ENCODE measurements at places on chromosomes 4 and X.

DNA sequence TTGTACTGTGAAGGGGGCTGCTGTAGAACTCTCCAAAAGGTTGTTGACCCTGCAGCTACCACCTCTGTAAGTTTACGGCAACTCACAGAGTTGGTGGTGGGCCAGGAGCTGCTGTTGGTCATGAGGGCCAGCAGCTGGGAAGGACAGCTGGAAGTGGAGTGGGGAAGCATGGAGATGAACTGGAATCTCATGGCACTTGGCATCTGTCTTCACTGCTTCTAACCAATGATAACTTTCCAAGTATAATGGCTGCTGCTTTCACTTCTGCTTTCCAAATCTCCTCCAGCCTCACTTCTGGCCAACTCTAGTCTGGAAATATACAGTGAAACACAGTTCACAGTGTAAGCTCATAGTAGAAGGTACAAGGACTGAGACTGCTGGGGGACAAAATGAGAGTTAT, 126.5 kb upstream of the INTU start:
- DNase-seq = no peak

- DNase-seq = no peak
Observed at GRCh38 chrX:23118890-23119527, 119.2 kb downstream of the DDX53 start.

DNA sequence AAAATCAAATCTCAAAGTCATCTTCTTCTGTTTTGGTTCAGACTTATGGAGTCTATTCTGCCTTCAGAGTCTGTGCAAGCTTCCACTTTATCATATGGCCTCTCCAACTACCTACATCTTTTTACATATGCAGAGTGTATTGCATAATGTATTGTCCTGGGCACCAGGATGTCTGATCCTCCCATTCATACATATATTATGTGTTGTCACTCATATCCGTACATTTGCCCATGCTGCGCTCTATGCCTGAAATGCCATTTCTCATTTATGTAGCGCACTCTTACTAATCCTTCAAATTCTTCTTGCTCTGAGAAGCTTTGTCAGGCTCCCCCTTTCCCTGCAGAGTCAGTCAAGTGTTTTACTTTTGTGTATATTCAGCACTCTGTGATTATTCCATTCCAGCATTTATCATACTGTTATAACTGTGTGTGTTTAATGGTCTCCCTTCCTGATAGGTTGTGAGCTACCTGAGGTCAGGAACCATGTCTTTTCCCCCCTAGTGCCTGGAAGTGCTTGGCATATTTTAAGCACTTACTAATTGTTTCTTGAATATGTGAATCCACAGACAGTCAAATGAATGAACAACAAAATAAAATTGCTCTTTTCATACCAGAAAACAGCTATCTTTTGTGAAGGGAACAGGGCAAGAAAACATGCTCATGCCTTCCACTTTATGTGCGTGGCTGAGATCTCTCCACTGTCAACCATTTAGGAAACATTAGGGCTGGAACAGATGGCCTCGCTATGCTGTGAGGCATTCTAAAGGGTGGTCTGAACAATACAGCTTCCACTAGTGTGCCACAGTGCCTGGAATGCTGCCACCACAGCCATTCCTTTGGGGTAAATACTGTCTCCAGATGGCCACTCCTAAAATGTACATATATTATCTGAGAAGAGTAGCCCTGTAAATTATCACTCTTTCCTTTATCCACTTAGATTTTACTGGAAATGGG, 81.8 kb downstream of the GLUD2 start:
- no peak for DNase-seq

DNA sequence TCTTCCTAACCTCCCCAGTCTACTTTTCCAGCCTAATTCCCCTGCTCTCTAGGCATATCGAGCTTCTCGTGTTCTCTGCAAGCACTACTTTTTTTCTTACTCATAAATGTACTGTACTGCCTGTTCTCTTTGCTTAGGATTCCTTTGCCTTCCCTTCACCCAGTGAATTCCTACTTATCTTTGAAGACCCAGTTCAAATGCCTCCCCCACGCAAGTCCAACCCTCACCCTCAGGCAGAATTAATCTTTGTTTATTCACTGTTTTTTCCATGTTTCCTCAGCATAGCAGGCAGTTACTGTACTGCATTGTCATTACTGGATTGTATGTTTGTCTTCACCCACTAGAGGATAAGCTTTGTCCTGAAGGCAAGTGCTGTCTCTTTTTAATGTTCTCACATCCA, 287.7 kb downstream of the BMPR1B start:
- DNase-seq = no peak

DNA sequence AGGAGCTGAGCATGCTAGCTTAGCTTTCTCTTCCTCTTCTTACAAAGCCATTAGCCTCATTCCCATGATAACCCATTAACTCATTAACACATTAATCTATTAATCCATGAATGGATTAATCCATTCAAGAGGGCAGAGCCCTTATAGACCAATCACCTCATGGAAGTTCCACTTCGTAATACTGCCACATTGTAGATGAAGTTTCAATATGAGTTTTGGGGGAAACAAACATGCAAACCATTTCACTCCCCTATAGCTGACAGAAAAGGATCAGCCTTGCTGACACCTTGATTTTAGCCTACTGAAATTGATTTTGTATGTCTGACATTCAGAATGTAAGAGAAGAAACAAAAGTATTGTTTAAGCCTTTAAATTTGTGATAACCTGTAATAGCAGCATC, 251.8 kb upstream of the GALNTL6 start:
- DNase-seq = no peak

DNA sequence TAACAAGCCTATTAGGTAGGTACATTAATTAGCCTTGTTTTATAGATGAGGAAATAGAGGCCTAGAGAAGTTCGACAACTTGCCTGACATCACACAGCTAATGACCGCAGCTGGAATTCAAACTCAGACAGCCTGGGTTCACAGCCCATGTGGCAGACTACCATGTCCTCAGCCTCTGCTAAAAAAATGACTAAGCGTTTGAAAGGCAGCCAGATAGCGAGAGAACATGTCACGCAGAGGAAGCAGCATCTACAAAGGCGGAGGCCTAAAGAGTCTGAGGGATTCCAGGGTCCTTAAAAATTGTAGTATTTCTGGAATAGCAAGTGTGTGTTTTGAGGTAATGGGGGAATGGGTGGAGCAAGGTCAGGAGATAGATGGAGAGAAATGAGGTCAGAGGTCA, 33.2 kb upstream of the BMP15 start:
- no peak for DNase-seq

- no peak for DNase-seq
Observed at GRCh38 chr4:21845663-21846062, 102.9 kb downstream of the KCNIP4 start.

GRCh38 chr4:53790286-53790685, 199.0 kb upstream of the LNX1 start:
- DNase-seq = no peak

- no peak for DNase-seq
Observed at GRCh38 chr4:184961660-184962059, 56.6 kb upstream of the HELT start.

DNA sequence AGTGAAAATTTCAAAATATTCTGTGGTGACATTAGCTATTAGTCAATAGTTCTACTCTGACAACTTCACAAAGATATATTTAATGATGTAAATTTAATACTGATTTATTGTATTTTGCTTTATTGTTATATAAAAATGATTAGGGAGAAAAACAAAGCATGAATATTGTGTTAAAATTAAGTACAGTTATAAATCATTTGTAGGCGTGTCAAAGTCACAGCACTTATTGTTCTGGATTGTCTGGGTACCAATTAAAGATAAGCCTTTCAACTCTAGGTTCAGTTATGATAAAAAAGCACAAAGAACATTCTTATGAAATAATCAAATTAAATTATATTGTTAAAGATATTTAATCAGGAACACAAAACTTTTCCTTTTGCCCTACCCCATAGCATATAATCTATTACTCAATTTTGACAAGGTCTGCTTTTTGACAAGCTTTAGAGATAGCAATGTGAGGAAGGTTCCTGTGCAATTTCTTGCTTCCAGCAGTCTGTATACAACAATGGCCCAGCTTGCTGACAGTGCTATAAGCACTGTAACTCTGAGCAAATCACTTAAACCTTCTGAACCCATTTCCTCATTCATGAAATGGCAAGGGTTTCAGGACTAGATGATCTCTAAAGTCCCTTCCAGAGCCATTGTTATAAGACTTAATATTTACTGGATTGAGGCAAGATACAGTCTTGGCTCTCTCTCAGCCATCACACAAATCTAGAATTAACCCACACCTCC, 910.3 kb upstream of the LCORL start:
- DNase-seq = no peak

GRCh38 chr4:106344647-106344970, 24.0 kb downstream of the GIMD1 start:
- no peak for DNase-seq

DNA sequence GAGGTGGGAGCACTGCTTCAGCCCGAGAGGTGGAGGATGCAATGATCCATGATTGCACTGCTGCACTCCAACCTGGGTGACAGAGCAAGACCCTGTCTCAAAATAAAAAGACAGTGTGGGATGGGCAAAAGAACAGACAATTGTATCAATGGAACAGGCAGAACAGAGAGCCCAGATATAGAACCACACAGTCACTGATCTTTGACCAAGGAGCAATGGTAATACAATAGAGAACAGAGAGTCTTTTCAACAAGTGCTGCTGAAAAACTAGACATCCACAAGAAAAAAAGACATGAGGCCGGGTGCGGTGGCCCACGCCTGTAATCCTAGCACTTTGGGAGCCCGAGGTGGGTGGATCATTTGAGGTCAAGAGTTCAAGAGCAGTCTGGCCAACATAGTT, 5.9 kb downstream of the FAM53A start:
- no peak for DNase-seq

GRCh38 chr4:170339522-170339921, 249.8 kb upstream of the AADAT start:
- DNase-seq = no peak

DNA sequence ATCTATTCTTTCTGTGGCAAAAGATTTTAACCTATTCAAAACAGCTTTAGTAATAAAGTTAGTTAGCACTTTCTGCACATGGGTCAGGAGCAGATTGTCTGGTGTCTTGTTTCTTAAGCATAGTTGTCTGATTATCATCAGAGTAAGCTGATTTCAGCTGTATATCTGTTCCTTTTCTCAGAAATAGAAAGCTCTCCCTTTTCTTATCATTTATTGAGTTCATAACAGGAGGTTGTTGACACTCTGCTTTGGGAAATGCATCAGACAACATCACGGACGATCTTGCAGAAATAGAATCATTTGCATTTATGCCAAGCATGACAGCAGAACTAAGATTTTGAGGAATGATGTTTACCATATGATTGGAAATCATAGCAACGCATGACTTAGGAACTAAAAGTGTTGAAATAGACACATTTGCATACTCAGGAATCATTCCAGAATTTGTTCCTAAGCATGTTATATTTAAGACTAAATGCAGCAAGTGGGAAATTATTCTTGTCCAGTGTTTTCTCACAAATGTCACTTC, 66.7 kb downstream of the RBMX2 start:
- no peak for DNase-seq

GRCh38 chrX:17632942-17633341, 104.4 kb upstream of the SCML1 start:
- no peak for DNase-seq

DNA sequence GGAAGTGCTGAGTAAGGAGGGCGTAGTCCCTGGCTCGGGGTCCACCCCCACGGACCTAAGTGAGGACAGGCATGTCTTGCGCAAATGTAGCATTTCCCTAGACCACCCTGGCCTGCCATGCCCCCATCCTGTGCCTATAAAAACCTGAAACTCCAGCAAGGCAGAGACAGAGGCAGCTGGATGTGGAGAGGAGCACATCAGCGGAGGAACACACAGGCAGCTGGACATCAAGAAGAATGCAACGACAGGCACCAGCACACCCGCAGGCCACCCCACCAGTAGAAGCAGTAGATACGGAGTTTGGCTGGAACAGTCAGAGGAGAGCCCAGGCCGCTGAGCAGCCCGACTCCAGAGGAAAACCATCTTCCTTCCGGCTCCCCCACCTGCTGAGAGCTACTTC, 345.9 kb downstream of the FSTL5 start:
- no peak for DNase-seq

GRCh38 chr4:88101165-88101564, 57.3 kb downstream of the ABCG2 start:
- DNase-seq = no peak

- DNase-seq = no peak
Observed at GRCh38 chr4:100879471-100879870, 361.6 kb upstream of the EMCN start.

- no peak for DNase-seq
Observed at GRCh38 chr4:15077969-15078368, 75.7 kb downstream of the CPEB2 start.

- no peak for DNase-seq
Observed at GRCh38 chr4:108940149-108940548, 177.3 kb upstream of the ETNPPL start.

- DNase-seq = no peak
Observed at GRCh38 chr4:7782783-7783182, 156.9 kb downstream of the AFAP1 start.

All from stimulated activated naive CD4-positive, alpha-beta T cell (primary cell).